ENCODE measurements at places on chromosomes 12 and 14.

- DNase-seq: no peak
Observed at GRCh38 chr12:101019667-101020066, 190.4 kb downstream of the SLC5A8 start.

GRCh38 chr12:52956987-52957386 is 8.1 kb downstream of the KRT18 start:
- DNase-seq: no peak

GRCh38 chr12:80679346-80680131 is 27.9 kb upstream of the MYF6 start:
- no peak for DNase-seq

DNA sequence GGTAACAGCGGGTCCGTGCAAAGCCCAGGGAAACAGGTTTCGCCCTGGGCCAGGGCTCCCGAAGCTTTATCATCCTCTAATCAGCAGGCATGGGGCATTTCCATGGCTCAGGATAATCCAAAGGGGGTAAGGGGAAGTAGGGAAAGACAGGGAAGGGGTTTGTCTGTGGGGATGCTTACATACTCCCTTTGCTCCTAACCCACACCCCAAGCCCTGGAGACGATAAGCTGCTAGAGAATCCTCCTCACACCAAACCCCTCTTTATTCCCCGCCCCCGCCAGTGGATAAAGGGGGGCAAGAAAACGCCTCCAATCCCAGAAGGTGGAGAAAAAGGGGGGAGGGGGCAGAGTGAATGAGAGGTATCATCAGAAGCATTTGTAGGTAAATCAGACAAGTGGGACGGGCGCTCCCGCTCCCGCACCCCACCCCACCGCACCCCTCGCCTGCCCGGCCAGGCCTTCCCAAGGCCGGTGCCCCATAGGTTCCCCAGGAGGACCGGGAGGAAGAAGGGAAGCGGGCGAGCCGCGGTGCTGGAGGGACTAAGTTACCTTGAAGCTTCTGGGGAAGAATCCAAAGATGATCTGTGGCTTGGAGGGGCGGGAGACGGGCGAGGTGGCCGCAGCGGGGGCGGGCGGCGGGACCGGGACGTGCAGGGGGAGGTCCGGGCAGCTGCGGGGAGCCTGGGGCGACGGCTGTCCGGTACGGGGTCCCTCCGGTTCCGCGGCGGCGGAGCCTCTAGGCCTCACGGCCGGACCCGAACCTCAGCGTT is 762 bp downstream of the PPP2R5E start:
- DNase-seq: peak; percentile 21

GRCh38 chr12:5773550-5773949 is 171.5 kb downstream of the ANO2 start:
- no peak for DNase-seq

- no peak for DNase-seq
Observed at GRCh38 chr12:63362791-63363190, 211.8 kb upstream of the AVPR1A start.

DNA sequence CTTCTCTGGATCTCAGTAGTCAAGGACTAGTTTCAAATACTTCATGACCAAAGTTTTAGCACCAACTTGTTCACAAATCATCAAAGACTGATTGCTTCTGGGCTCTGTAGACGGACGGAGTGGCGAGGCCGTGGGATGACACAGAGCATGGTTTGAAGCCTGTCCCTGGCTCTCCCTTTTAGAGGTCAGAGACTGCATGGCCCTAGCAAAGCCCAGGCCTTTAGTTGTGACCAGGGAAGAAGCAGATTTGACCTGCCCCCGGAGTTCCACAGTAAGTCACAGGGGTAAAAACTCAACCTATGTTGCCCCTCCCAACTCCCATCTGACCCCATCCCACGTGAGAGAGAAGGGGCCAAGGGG is 90.4 kb downstream of the SYNE3 start:
- DNase-seq: no peak

DNA sequence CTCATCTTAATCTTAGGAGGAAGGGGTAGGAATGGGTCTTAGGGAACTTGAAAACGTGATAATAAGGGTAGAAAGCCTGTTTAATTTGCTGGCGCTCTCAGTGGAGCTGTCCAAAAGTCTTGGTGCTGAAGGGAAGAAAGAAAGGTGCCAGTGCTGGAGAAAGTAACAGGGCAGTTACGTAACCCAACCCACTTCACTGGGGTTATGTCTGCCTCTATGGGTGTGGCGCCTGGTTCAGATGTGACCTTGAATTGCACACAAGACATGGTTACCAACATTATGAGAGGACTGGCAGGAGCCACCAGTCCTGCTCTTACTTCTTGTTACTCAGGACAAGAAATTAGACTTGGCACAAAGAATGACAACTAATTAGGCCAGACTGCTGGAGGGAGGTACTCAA is 18.6 kb upstream of the GPATCH2L start:
- no peak for DNase-seq

DNA sequence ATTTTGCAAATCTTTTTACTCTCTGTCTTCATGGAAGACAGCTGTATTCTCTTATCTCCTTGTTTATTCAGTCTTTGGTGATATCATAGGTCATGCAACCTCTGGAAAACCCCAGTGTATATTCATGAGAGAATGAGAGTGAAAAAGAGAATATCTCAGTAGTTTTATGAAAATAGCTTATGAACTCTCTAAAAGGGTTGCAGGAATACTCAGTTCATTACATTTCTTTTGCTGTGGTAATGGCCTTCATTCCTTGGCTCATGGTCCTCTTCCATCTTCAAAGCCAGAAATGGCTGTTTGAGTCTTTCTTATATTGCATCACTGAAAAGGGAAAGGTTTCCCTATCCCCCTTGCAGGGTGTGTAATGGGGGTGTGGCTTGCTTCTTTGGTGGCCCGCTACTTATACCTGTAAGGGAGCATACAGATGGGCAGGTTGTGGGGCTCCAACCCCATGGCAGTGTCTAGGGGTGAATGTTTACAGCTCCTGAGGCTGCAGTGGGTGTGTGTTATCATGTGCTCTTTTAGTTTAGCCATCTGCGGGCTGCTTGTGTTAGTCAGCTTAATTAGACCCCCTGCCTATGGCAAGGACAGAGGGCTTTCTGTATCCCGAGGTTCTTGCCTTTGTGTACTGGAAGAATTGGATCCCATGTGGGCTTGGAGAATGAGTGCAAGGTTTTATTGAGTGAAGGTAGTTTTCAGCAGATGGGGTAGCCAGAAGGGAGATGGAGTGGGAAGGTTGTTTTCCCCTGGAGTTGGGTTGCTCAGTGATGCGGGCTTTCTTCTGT is 150.2 kb downstream of the CCDC91 start:
- no peak for DNase-seq

GRCh38 chr12:77493302-77494168 is 337.2 kb upstream of the NAV3 start:
- no peak for DNase-seq

- DNase-seq: no peak
Observed at GRCh38 chr12:24441458-24441857, 492.0 kb upstream of the SOX5 start.

GRCh38 chr12:121769831-121770301 is 23.6 kb downstream of the RHOF start:
- DNase-seq: no peak

- DNase-seq: no peak
Observed at GRCh38 chr14:72663956-72664650, 229.8 kb downstream of the DPF3 start.

- no peak for DNase-seq
Observed at GRCh38 chr12:53004178-53004577, 2.1 kb upstream of the EIF4B start.

GRCh38 chr12:104605685-104606084 is 148.9 kb downstream of the CHST11 start:
- DNase-seq: no peak

GRCh38 chr12:132677492-132677891 is 9.7 kb downstream of the POLE start:
- DNase-seq: no peak

DNA sequence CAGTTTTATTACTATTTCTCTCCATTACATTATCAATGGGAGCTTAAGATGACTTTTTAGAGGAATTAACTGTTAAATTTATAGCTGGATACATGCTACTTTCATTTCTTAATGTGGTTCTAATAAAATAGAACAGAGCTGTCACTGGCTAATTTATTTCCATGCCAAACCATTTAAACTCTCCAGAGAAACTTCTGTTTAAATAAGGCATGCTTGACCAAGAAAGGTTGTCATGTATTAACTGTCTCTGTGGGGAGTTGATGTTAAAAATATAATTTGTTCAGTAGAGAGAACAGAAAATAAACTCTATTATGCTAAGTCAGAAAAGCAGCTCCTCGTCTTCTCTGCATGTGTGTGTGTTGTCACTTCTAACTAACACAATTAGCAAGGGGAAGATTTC is 447.4 kb downstream of the SLC16A7 start:
- no peak for DNase-seq

GRCh38 chr14:29126361-29126760 is 359.8 kb downstream of the FOXG1 start:
- DNase-seq: no peak

GRCh38 chr14:75986439-75986765 is 839 bp downstream of the IFT43 start:
- DNase-seq: no peak

DNA sequence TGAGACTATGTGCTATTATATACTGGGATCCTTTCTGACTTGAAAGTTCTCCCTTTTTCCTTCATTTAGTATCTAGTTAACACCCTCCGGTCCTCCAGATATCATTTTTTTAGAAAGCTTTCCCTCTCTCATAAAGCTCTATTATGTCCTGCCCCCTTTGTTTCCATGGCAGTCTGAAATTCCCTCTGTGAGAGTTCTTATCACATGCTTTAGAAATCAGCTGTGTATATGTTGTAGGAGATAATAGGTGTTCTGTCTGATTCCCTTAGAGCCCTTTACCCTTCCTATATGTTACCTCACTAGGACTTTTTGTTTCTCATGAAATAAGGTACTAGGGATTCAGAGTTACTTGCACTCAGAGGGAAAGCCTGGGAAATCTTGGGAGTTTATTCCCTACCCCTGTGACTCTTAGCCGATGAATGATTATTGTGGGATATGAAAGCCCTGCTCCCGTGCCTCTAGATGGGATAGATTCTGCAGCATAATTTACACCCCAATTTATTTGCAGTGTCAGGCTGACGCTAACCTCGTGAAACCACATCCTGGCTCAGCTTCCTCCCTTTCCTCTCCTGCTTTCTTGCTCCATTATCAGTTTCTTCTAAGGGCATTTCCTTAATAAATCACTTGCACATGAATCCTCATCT is 448.4 kb downstream of the MDGA2 start:
- DNase-seq: no peak

DNA sequence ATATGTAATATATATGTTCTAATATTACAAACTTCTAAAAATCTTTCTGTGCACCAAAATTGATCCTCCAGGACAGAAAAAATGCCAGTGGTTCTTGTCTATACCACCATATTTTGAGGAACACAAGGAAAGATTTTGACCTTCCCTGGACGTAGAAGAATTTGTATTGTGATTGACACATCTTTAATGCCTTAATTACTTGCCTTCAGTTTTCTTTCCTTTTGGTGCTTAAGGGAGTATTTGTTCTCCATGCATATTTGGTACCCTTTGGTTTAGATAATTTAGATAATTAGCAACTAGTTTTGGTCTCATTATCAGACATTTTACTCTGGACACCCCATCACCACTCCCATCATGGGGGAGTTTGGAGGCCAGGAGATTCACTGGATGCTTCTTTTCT is 27.6 kb downstream of the TRAF3 start:
- no peak for DNase-seq

- no peak for DNase-seq
Observed at GRCh38 chr12:6894321-6894720, 10.3 kb upstream of the LRRC23 start.

GRCh38 chr12:114555451-114555850 is 128.5 kb downstream of the TBX3 start:
- DNase-seq: no peak

DNA sequence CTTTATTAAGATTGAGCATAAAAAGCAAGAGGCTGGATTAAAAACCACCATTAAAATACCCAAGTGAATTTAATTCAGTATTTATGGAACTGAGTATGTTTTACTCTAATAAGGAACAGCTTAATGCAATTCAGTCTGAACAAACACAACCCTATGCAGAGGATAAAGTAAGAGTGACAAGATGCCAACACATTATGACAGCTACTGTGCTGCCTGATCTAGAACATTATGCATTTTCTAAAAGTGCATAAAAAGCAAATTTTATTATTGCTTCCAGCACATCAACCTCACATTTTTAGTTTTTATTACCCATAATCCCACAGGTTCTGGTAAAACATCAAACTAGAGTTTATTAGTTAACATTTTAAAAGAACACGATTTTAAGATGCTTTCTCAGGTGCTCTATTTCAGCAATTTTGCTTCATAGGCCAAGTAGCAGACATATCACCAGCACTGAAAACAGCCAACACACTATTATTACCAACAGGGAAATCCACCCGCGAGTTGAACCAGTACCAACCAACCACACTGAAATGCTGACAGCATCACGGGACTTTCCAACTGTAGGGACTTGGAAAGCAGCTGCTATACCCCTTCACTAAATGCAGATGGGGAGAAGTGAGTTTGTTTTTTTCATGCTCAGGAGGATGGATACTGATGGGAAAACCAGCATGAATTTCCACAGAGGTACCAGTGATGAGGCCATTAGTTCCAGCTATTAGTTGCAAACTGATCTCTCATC is 372.1 kb downstream of the KCNH5 start:
- DNase-seq: no peak

DNA sequence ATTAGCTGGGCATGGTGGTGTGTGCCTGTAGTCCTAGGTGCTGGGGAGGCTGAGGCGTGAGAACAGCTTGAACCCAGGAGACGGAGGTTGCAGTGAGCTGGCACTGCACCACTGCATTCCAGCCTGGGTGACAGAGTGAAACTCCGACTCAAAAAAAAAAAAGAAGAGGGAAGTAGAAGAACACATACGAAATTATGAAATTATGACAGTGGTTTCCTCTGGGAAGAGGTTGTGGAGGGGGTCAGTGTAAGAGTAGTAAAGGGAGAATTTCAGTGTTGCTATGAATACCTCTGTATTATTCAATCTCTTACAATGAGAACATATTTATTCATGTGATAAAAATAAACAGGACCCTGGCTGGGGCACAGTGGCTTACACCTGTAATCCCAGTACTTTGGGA is 24.7 kb upstream of the CSRNP2 start:
- DNase-seq: no peak

- DNase-seq: peak; percentile 56
Observed at GRCh38 chr14:56474419-56475022, 105.1 kb upstream of the TMEM260 start.

DNA sequence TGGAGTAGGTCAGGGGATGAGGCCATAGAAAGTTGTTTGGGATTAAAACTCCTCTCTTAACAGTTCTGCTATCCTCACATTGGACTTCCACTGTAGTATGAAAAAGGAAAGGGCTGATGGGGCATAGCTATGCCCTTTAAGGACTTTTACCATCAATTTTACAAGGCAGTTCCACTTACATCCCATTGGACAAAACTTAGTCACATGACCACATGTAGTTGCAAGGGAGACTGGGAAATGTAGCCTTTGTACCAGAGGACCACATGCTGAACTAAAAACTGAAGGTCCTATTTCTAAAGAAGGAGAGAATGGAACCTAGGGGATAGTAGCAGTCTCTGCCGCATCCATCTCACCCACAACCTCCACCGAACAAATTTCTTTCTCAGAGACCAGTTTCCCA is 6.8 kb upstream of the SLC5A8 start:
- DNase-seq: no peak

GRCh38 chr12:1663440-1664132 is 27.3 kb upstream of the ADIPOR2 start:
- no peak for DNase-seq

- no peak for DNase-seq
Observed at GRCh38 chr12:120125029-120125428, 8.5 kb upstream of the RAB35 start.

GRCh38 chr14:96126783-96127271 is 77.8 kb upstream of the BDKRB2 start:
- DNase-seq: no peak
